ENCODE measurements at places on chromosomes 12 and 14. TPM values are rescaled to one million over a fixed set of nuclear protein-coding genes. Genes with fewer than 3 reads are reported as not detected.

TAS2R7 gene
- not detected for polyA plus RNA-seq

DNA sequence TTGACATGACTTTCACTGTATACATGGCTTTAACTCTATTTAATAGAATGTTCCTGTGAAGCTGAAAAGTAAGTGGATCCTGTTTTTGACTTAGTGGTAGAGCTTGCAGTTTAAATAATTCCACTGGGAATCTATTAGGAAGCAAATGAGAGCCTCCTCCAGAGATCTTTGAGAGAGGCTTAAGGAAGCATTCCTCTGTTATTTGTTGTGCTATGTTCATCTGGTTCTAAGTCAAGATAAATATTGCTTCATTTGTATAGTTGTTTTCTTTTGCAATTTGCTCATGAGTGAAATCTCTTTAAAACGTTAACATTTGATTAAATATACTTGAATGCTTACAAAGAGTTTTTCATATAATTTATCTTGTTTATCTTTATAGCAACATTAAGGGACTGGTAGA, 70.4 kb downstream of the TMTC2 start:
- DNase-seq: no peak

- DNase-seq: peak; percentile 74
Measured at GRCh38 chr14:22887260-22887989, 4.4 kb downstream of the REM2 start.

DNA sequence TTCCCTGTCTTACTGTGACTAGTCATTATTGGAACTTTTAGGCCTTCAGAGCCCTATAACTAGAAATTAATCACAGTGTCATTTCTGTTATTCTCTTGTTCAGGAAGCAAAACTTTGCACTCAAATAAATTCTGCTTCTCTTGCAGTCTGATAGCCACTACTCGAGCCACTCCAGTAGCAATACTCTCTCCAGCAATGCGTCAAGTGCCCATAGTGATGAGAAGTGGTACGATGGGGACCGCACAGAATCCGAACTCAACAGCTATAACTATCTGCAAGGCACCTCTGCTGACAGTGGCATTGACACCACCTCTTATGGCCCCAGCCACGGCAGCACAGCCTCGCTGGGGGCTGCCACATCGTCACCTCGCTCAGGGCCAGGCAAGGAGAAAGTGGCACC, 223.2 kb upstream of the RGS6 start:
- DNase-seq: no peak

- DNase-seq: no peak
Measured at GRCh38 chr12:14878488-14878887, 7.2 kb downstream of the MGP start.

- no peak for DNase-seq
Measured at GRCh38 chr14:55739967-55740648, 160.1 kb downstream of the KTN1 start.

DNA sequence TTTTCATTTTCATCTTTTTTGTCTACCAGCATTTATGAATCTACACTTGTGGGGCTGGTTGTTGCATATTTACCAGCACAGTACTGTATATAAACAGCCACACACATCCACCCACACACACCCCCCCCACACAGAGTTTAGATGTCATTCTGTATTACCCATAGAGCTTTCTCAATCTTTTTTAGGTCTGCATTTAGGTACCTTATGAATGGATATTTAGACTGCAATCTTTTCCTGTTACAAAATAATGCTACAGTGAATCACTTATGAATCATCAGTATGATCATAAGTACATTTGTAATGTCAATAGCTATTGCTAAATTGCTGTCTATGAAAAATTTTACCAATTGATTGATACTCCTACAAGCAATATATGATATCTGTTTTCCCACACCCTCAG, 67.3 kb upstream of the STK38L start:
- DNase-seq: no peak

Data from right renal cortex interstitium (tissue), 3 donors.